ENCODE measurements at places on chromosomes 16 and 17. TPM values are rescaled to one million over a fixed set of nuclear protein-coding genes. Genes with fewer than 3 reads are reported as not detected.

The COL1A1 gene
- 1,931 TPM for total RNA-seq

The LGALS9 gene
- total RNA-seq, result 123 TPM

DNA sequence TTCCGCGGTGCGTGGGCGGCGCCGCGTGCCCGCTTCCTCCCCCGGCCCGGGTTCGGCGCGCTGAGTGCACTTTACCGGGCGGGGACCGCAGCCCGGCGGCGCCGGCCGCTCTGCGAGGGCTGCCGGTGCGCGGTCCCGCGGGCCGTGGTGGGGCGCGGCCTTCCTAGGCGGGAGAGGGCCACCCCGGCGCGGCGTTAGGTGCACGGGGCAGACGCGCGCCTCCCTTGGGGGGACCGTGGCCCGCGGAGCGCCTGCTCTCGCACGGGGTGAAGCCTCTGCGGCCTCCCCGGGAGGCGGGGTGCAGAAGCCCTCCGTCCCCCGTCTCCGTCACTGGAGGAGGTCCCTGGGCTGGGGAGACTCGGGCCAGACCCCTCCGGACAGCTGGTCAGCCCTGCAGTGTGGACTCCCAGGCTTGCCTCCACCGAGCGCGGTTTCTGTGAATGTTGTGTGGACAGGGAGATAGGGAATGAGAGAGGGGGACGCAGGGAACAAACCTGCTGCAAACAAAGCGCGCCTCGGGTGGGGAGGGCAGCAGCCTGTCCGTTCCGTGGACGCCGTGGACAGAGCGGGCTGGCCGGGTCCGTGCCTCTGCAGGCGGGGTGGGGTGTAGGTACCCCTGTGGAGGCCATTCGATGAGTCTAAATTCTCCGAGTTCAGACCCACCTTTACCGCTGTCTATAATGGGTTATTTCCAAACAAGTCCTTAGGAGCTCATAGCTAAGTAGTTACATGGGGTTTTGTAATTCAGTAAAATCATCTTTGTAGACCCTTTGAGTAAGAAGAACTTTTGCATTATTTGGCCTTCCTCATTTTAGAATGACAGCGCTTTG lies 721 bp downstream of the TBCD start:
- peak; percentile 67 for DNase-seq

- DNase-seq, result no peak
These were observed 5.3 kb upstream of the CCL1 start for GRCh38 chr17:34368196-34368945.

DNA sequence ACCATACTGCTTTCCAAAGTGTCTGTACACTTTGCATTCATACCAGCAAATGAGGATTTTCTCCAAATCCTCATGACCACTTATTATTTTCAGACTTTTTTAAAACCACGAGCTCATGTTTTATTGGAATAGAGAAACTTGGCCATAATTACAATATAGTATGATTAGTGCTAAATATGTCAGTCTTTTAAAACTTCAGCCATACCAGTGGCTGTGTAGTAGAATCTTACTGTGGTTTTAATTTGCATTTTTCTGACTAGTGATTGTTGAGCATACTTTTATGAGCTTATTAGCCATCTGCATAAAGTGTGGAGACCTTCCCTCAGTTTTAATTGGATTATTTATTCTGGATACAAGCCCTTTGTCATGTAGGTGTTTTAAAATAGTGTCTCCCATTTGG lies 57.8 kb downstream of the NLK start:
- no peak for DNase-seq

The TNP2 gene
- total RNA-seq, result not detected

DNA sequence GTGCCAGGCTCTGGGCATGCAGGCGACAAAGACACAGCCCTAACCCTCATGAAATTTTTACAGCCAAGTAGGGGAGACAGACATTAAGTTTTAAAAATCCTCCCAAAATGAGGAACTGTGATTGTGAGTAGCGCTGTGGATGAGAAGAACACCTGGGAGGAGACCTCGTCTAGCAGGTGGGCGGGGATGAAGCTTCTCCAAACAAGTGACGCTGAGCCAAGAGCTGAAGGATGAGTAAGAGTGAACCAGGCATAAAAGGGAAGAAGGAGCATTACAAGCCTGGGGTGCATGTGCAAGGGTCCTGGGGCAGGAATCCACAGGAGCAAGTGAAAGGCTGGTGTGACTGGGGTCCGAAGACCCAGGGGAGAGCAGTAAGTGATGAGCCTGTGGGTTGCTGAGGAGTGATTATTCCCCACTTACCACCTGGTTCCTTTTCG lies 149.4 kb upstream of the HS3ST2 start:
- DNase-seq, result no peak

DNA sequence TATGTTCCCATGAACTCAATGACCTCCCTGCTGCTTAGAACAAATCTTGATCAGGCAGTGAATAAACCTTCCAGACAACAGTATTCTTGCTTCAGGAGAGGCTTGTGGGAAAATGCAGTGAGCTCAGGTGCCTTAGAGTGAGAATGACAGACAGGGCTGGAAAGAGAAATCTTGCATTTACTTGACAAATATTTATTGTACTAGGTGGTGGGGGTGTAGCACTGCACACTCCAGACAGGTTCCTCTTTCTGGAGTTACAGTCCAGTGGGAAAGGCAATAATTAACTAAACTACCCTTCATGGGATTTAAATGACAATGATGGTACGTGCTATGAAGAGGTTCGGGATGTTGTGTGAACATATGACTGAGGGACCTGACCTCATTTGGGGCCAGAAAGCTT lies 182.9 kb downstream of the SHISA9 start:
- no peak for DNase-seq

The CNGB1 gene
- not detected for total RNA-seq

The OR3A2 gene
- not detected for total RNA-seq

The CCL2 gene
- total RNA-seq, result 29.9 TPM

The OR1A1 gene
- total RNA-seq, result not detected

- DNase-seq, result no peak
These were observed 58.4 kb downstream of the MEAK7 start for GRCh38 chr16:84446084-84446483.

The SDK2 gene
- total RNA-seq, result 1.5 TPM

- no peak for DNase-seq
These were observed 4.9 kb downstream of the SOX9 start for GRCh38 chr17:72125742-72126141.

DNA sequence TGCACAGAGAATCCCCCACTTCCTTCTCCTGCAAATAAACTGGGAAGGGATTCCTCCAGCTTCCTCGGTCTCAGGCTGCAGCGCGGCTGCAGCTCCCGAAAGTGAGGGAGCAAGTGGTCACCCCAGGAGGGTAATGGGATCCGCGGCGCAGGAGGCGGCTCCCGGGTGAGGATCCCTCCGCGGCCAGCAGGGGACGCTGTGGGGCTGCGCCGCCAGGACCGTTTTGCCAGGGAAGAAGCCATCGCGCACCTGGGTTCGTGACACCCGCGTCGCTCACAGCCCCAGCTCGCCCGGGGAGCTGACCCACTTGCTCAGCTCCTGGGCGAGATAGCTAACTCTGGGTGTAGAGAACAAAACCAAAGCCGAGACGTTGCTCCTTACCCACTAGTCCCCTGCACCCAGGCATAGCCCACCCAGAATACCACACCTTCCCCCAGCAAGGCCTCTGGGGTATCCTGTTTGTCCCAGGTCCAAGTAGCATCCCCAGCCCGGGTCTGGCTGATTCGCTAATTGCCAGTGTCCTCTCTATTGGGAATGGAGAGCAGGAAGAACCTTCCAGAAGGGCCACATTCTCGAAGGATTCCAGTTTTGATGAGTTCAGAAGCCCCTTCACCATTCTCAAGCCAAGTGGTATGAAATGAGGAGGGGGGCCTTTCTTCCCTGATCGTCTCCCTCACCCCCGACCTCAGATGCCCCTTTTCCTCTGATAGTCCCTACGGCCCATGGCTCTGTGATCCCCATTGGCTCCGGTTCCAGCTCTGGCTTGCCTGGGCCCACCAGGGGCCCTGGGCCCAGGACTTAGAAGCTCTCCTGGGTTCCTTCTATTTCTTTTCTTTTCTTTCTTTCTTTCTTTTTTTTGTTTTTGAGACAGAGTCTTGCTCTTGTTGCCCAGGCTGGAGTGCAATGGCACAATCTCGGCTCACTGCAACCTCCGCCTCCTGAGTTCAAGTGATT lies 14.1 kb downstream of the CYGB start:
- peak; percentile 83 for DNase-seq

GRCh38 chr16:87809150-87809902 lies 43.5 kb upstream of the KLHDC4 start:
- DNase-seq, result no peak

The KDM8 gene
- total RNA-seq, result 5.2 TPM

The JPH3 gene
- 0.73 TPM for total RNA-seq

GRCh38 chr17:48198950-48199541 lies 91.5 kb downstream of the SNX11 start:
- DNase-seq, result no peak

DNA sequence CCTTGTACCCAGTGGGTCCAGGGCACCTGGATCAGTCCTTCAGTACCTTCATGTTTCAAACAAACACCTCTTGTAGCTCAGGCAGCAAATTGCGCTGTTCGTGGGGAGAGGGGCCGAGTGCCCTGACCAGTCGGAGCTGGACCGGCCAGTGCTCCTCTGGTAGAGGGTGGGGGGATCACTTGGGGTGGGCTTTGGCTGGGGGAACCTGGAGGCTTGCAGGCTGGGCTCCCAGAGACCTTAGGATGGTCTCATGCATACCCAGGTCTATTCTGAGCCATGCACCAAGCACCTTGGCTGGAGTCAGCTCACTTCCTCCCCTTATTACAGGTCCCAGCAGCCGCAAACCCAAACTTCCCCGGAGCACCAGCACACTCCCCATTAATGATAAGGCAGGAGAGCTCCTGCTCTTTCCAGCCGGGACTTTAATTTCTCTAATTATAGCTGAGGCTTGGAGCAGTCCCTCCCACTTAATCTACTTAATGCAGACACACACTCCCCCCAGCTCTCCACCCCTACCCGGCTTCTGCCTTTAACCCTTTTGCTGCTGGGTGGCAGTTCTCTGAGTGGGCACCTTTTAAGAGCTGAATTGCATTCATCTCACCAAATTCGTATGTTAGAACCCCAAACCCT lies 26.3 kb upstream of the MGAT5B start:
- no peak for DNase-seq

- no peak for DNase-seq
These were observed 262.0 kb downstream of the CPPED1 start for GRCh38 chr16:12541672-12542071.

DNA sequence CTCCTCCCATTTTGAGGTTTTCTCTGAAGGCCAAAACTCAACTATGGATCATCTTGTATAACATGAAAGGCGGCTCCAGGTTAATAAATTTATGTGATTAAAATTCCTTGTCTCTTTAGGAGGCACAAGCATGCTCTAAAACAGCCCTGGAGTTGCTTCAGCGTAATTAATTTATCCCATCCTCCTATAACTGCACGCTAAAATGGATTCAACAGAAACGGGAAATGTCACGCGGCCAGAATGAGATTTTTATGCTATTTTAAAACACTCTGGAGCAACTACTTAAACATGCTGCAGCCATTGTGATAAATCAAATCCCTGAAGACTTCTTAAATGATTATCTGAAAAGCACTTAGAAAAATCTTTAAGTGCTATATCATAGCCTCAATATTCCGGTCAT lies 106.6 kb downstream of the ADAMTS18 start:
- peak; percentile 24 for DNase-seq

DNA sequence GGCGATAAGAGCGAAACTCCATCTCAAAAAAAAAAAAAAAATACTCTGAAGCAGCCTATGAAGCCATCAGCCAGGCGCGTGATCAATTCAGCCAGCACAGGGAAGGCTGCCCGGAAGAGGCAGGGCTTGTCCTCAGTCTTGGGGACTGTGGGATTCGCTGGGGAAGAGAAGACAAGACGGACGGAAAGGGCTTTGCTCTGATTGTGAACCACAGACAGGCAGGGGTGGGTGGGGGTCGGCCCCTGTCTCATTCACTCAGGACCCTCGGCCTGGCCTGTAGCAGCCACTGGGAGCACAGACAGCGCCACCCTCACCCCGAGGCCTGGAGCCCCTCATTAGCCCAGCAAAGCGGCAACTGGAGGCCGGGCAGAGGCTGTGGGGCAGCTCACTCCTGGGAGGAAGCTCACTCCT lies 37.2 kb downstream of the ABR start:
- DNase-seq, result no peak

DNA sequence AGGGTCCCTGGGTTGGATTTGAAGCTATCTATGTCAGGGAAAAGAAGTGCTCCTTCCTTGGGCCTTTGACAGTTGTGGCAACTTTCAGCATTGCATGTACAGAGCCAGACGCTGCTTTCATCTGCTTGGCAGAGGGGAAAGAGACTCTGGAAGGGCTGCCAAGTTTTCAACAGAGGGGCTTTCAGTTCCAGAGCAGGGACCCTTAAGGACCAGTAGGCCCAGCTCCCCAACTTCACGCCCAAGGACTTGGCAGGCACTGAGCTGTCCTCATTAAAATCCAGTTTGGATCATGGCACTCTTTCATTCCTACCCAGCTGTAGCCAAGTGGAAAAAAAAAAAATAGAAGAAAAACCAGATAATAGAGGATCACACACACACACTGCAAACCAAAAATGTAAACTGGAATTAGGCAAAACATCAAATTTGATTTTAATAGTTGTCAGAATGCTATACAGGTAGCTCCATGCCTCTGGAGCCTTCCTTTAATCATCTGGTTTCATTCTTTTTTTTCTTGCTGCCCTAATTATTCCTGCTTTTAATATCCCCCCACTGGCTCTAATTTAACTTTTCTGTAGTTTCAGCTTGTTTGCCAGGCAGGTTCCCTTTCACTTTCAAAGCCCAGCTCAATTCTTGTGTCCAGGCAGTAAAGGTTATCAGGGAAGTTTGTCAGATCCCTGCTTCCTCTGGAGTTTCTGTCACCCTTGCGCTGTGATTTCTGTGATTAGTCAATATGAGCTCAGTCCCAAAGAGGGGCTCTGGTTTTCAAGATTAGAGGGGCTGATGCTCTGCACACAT lies 702.6 kb upstream of the CDH8 start:
- DNase-seq, result no peak

GRCh38 chr16:27520982-27521673 lies 28.6 kb downstream of the GTF3C1 start:
- DNase-seq, result peak; percentile 70

The ITGAD gene
- not detected for total RNA-seq

The KRTAP9-8 gene
- total RNA-seq, result not detected

The MT1M gene
- total RNA-seq, result 11.6 TPM

- no peak for DNase-seq
These were observed 11.5 kb downstream of the GUCY2D start for GRCh38 chr17:8013731-8014557.

The ITGA2B gene
- total RNA-seq, result not detected

DNA sequence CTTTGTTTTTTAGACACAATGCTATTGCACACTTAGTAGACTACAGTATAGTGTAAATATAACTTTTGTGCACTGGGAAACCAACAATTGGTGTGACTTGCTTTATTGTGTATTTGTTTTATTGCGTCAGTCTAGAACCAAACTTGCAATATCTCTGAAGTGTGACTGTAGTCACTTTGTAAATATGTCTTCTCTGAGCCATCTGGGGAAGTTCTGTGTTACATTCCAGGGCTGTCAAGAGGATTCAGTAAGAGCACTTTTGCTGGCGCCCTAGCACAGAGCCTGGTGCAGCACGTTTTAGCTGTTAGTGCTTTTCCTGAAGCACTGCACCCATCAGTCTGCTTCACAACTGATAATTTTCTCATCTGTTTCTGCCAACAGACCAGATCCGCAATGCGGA lies 73.2 kb downstream of the NT5M start:
- DNase-seq, result no peak

The SMTNL2 gene
- not detected for total RNA-seq

All from stomach (tissue), 19 donors.